ENCODE measurements at places on chromosomes 2 and 18.

DNA sequence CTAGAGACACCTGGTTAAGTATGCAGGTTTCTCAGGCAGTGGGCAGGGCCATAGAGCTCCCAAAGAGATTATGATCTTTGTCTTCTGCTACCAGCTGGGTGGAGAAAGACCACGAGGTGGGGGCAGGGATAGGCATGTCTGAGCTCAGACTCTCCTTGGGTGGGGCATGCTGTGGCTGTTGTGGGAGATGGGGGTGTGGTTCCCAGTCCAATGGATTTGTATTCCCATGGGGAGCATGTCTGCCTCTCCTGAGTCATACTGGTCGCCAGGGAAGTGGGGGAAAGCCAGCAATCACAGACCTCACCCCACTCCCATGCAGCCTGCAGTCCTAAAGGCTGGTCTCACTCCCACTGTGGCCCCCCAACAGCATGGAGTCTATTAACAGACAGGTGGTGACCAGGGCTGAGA is 31.4 kb upstream of the RHOB start:
- DNase-seq, result no peak

DNA sequence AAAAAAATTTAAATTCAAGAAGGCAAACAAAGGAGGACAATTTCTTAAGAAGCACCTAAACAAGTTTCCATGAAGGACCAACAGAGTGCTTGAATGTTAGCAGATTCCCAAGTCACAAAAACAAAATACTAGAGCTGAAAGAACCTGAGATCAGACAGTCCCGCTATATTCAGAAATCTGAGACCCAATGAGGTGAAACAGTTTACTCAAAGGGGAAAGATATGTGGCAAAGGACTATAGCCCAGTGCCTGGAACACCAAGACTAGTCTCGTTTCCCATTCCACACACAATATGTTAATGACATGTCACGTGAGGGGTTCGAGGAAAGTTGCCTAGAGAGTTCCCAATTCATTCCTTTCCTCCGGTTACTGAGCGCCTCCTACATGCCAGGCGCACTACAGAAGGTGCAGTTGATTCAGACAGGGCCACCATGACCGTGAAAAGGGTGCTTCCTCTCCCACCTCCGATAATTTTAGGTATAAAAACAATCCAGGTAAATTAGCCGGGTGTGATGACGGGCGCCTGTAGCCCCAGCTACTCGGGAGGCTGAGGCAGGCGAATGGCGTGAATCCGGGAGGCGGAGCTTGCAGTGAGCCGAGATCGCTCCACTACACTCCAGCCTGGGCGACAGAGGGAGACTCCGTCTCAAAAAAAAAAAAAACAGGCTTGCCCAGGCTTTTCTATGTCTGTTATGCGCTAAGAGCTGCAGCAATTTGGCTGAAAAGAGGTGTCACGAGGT is 617 bp downstream of the SRBD1 start:
- DNase-seq, result peak; percentile 80

GRCh38 chr18:3350566-3351527 is 88.9 kb downstream of the MYL12B start:
- no peak for DNase-seq

- DNase-seq, result peak; percentile 56
Observed at GRCh38 chr2:62705859-62706720, 577 bp downstream of the EHBP1 start.

GRCh38 chr2:229282758-229283546 is 11.9 kb upstream of the PID1 start:
- DNase-seq, result no peak
